ENCODE measurements at places on chromosomes 12 and 14.

GRCh38 chr12:31488737-31489338 is 102.1 kb downstream of the DENND5B start:
- DNase-seq: no peak

GRCh38 chr14:56378475-56378877 is 201.1 kb upstream of the TMEM260 start:
- no peak for DNase-seq

DNA sequence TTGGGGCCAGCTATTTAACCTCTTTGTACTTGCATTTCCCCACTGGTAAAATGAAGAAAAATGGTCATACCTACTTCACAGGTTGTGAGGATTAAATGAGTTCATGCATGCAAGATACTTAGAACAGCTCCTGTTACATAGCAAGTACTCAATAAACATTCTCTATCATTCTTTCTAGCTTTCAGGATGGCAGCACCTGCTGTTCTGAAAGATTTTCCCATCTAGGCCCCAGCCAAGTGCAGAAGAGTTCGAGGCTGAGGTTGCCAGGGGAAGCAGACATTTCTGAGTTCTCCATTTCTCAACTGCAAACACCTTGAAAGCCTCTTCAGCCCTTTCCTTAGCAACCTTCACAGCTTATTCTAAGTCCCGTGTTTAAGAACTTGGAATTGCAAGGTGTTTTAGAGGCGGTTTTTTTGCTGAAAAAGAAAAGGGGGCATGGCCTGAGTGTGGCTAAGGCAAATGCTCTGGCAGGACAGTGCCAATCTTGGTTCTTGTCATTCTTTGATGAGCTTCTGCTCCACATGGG is 73.0 kb upstream of the PRMT8 start:
- no peak for DNase-seq

DNA sequence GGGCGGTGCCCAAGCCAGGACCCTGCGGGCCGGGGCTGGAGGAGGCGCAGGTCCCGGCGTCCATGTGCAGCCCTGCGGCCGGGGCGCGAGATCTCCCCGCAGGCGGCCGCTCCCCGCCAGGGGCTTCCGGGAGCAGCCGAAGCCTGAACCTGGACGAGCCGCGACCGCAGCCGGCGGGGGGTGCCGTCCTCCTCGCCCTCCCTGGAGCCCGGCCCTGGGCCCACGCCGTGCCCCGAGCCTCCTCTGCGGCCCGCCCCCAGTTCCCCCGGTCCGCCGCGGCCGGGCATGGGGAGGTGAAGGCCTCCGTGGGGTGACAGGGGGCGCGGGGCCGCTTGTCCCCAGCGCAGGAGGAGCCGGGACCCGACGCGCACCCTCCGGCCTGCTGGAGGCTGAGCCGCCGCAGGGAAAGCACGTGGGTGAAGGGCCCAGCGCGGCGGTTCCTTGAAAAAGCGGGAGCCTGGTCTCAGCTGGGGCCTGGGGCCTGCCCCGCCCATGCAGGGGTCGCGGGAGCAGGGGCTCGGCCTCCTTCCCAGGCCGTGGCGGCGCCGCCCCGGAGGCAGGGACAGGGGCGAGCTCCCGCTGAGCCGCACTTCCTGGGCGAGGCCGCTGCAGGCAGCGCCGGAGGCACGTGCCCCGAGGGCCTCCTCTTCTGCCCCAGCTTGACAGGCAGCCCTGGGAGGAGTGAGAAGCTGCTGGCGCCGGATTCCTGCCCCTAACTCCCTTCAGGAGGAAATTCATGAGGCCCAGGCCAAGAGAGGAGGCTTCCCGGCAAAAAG is 55.6 kb upstream of the PPP2R5C start:
- DNase-seq: no peak

DNA sequence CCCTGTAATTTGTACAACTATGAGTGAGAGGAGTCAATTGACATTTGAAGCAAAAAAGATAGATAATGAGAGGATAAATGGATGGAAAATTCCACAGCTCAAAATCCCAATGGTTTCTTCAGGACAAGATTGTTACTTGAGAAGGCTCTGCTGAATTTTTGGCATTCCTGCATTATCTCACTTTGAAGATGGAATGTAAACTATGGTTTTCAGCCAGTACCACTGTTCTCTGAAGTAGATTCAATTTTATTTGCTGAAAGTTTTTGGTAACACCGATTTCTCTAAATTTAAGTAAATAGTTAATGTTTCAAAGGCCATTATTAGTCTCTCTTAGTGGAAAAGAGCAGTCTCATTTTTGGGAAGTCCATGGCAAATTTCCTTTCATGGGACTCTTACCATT is 121.9 kb upstream of the SLC38A2 start:
- no peak for DNase-seq

- DNase-seq: no peak
Measured at GRCh38 chr14:54489318-54489683, 521 bp upstream of the GMFB start.

DNA sequence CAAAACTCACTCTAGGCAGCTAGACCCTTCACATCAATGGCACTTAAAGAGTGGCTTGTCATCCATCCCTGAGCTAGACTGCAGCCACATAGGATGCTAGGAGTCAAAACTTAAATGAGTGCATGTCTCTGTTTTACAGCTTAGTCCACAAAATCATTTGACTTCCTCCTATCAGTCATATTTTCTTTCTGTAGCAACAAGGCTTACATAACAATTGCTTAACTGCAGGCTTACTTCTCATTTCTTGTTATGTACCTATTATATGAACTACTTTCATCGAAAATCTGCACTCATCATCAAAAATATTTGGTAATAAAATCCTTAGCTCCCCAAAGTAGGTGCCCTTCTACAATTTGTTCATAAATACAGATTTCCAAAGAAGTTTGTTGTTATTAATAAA is 30.1 kb downstream of the CLEC1A start:
- no peak for DNase-seq
